ENCODE measurements at places on chromosomes 6 and 20.

- DNase-seq: no peak
Observed at GRCh38 chr20:46811224-46812084, 83.2 kb upstream of the EYA2 start.

DNA sequence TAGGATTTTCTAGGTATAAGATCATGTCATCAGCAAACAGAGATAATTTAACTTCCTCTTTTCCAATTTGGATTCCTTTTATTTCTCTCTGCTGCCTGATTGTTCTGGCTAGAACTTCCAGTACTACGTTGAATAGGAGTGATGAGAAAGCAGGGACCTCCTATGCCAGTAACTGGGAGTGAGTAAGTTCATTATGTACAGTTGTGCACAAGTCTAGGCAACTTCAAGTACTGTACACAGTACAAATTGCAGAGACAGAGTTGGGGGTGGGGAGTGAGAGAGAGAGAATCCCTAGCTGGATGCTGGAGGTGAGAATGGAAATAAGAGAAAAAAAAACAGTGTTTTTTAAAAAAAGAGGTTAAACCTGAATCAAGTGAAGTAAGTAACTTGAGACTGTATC, 210.2 kb downstream of the MMUT start:
- DNase-seq: no peak

DNA sequence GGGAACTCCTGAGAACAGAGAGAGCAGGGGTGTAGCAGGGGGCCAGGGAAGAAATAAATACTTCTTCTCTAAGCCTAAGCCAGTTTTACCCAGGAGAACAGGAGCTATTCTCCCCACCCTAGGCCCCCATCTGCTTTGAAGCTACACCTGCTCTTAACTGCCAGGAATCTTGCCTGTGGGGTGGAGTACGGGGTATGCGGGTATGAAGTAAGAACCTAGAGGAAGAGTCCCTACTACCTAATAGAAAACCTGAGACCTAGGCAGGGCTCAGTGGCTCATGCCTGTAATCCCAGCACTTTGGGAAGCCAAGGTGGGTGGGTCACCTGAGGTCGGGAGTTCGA, 1.5 kb downstream of the SLC29A1 start:
- no peak for DNase-seq

- peak; percentile 76 for DNase-seq
Observed at GRCh38 chr6:12051861-12052368, 39.8 kb downstream of the HIVEP1 start.

GRCh38 chr6:62614442-62614841, 328.4 kb upstream of the KHDRBS2 start:
- no peak for DNase-seq

GRCh38 chr20:23294166-23294565, 56.4 kb upstream of the NXT1 start:
- DNase-seq: no peak

DNA sequence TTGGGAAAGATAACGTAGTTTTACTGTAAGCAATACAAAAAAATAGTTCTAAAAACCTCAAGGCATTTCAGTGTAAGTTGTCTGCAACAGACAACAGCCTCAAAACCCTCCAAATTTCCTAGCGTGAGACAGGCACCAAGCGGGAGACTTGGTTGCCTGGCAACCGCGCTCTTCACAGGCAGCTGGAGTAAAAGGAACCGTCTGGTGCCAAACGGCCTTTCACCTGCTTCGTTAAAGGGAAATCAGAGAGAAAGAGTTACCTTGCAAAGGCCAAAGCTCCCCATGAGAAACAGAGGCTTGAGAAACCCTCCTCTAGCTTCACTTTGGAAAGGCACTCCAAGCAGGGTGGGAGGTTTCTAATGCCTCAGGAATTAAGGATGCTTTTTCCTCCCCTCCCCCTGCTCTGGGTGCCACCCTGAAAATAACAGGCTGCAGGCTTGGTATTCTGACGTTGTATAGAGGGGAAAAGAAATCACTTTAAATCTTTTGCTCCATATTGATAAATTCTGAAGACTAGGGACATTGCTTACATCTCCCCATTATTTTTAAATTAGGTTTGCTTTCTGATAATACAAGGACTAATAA, 129.7 kb upstream of the UFL1 start:
- DNase-seq: no peak

DNA sequence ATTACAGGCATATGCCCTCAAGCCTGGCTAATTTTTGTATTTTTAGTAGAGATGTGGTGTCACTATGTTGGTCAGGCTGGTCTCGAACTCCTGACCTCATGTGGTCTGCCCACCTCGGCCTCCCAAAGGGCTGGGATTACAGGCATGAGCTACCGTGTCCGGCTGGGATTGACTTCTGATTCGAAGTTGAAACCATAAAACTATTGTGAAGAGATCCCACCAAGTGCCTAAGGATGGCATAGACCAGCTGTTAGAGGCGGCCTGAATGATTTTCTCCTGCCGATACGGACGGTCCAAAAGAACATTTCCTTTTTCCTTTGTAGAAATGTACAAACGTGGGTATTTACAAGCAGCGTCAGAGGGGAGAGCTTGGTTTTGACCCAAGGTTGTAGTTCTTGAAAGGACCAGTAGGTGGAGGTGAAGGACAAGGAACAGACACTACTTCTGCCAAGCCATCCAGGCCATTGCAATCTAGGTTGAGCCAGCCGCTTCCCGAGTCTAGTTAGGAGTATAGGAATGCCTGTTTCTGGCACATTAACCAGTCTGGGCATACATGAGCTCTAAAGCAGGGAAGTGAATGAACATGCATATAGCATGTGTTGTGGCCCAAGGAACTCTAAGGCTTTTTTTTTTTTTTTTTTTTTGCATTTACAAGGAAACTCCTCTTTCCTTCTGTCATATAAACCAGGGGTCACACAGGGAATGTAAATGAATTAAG, 29.0 kb downstream of the MOCS3 start:
- peak; percentile 94 for DNase-seq

- DNase-seq: no peak
Observed at GRCh38 chr6:120056085-120056484, 706.5 kb upstream of the MAN1A1 start.

- DNase-seq: peak; percentile 89
Observed at GRCh38 chr6:24855395-24856245, 56.9 kb upstream of the ARMH2 start.

DNA sequence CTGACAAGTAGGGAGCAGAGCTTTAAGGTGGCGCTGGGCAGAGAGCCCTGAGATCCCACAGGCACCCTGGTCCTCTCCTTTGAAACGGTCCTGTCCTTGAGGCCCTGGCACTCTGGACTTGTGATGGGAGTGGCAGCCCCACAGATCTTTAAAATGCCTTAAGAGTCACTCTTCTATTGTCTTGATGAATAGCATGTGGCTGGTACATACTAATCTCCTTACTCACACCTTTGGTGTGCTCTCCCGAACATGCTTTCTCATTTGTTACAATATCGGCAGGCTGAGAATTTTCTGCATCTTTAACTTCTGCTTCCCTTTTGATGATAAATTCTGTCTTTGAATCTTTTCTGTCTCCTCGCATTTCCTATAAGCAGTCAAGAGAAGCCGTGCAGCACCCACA, 333.8 kb downstream of the TFAP2A start:
- no peak for DNase-seq

- DNase-seq: no peak
Observed at GRCh38 chr20:2729791-2730190, 37.2 kb downstream of the EBF4 start.

DNA sequence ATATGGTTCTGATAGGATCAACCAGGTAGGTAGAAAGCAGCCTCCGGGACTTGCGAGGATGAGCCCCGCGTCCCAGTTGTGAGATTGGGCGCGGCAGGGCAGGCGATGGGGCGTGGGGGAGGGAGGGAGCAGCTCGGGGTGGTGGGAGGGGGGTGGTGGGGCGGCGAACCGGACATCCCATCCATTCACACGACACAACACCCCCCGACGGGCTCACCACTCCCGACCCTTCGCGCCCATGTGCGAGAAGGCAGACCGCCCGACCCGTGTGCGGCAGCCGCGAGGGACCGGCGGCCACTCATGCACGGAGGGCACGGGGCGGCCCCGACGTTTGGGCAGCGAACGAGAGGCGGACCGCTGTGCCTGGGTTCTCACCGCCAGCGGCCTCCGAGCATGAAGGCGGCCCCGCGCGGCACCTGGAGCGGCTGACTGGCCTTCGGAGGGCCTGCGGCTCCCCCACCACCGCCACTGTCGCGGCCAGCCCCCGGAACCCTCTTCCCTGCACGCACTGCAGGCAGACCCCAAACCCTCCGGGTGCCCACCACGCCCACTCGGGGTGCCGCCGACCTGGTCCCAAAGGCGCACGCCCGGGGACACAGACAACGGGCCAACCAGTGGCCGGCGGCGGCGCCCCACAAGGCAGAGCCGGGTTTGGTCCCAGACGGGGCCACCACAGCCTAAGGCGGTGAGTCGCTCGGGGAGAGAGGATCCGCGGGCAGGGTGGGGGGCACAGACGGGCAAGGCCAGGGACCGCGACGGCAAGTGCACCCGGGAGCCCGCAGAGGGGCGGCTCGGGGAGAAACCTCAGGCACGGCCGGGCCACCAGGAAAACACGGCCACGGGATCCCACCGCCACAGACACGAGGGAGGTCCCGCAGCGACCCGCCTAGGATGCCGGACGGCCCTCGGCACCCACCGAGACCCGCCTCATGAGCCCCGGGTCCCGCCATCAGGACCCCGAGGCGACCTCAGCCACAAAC, 769.2 kb upstream of the DEFB115 start:
- no peak for DNase-seq

- peak; percentile 33 for DNase-seq
Observed at GRCh38 chr20:45968081-45968671, 3.8 kb downstream of the ZNF335 start.

- peak; percentile 51 for DNase-seq
Observed at GRCh38 chr6:159935065-159935464, 33.8 kb upstream of the IGF2R start.

- no peak for DNase-seq
Observed at GRCh38 chr20:42441864-42442331, 747.8 kb downstream of the PTPRT start.

DNA sequence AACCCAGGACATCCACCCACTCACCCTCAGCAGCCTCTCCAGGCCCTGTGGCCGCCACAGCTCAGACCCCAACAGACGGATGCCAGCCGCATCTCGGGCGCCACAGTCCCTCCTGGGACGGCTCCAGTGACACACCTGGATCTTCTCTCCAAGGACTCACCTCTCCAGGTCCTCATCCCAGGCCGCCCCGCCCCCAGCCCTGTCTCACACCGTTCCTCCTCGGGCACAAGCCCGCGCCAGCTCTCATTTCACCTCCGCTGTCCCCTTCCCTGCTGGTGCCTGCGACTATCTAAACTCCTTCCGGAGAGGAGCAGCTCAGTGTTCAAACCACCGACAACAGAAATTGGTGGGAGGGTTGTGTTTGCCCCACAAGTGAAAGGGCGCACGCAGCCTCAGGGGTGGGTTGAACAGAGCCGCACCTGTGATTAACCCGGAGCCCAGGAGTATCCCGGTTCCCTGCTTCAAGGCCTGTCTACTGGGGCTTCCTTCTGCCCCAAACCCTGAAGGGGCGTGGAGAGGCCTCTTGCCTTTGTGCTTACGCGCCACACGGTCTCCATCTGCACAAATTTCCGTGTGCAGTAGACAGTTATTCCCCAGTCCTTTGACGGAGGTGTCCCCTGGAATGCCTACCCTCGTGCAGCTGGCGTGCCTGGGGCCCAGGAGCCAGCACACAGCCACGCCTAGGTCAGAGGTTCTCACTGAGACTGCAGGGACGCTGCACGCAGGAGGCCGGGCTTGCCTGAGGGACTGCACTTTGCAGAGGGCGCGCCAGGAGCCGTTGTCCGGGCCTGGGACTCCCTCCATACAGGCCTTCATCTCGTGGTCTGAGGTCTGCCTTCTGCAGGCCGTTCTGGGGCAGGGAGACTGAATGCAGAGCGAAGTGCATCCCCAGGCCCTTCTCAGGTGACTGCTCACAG, 232.7 kb downstream of the DLL1 start:
- DNase-seq: no peak

GRCh38 chr6:64213697-64214096, 578.1 kb downstream of the PHF3 start:
- DNase-seq: no peak

DNA sequence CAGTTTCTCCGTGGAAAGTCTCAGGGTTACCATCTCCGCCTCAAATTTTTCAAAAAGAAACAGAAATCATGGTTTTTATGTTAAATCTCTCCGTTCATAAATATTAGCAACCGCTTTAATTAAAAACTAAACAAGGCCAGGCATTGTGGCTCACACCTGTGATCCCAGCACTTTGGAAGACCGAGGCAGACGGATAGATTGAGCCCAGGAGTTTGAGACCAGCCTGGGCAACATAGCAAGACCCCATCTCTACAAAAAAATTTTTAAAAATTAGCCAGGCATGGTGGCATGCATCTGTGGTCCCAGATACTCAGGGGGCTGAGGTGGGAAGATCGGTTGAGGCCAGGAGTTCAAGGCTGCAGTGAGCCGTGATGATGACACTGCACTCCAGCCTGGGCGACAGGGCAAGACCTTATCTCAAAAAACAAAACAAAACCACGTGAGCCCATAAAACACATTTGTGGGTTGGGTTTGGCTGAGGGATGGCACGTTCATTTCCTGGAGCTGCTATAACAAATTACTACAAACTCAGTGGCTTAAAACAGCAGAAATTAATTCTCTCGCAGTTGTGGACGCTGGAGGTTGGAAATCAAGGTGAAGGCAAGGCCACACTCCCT, 223.2 kb downstream of the ZNF217 start:
- no peak for DNase-seq

- no peak for DNase-seq
Observed at GRCh38 chr20:24370911-24371695, 98.3 kb upstream of the SYNDIG1 start.

DNA sequence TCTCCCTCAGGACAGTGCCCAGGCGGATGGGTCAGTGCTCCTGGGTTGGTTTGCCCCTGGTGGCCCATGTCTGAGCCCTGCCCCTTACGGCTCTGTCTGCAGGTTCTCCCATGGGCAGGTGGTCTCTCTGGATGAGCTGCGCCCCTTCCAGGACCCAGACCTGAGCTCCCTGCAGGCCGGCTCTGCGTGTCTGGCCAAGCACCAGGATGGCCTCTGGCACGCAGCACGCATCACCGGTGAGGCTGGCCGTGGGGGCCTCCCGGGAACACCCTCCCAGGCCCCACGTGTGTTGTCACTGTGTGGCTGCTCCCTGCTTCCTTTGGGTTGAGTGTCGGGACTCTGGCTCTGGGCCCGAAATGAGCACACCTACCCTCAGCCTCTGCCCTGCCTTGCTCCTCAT, 3.3 kb upstream of the LIME1 start:
- no peak for DNase-seq

DNA sequence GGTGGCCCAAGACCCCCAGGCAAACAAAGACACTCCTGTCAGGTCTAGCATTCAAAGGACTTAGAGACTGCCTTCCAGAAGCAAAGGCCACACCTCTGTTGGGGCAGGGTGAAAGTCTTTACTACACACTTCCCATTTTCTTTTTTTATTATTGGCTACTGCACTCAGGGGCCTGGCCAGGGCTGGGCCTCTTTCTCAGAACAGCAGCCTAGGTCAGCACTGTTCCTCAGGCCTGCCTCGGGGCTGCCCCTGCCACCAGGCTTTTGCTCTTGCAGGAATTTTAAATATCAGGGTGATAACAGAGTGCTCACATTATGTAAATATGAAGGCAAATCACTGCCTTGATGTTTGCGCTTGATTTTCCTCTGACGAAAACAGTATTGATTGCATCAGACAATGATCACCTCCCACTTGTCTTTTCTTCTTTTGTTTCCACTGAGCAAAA, 18.5 kb downstream of the GSTA4 start:
- no peak for DNase-seq

- peak; percentile 82 for DNase-seq
Observed at GRCh38 chr6:3442431-3443220, 14.2 kb downstream of the SLC22A23 start.

- peak; percentile 90 for DNase-seq
Observed at GRCh38 chr6:1027795-1028569, 283.9 kb upstream of the FOXQ1 start.

- DNase-seq: peak; percentile 55
Observed at GRCh38 chr20:17505636-17506517, 25.3 kb downstream of the BFSP1 start.

- no peak for DNase-seq
Observed at GRCh38 chr20:61257611-61258010, 5.5 kb downstream of the CDH4 start.

All from choroid plexus epithelial cell (primary cell).